ENCODE measurements at places on chromosomes 11 and 22. TPM values are rescaled to one million over a fixed set of nuclear protein-coding genes. Genes with fewer than 3 reads are reported as not detected.
A peak's percentile ranks its signal among the peaks of the same experiment; 100 is the strongest.

DNA sequence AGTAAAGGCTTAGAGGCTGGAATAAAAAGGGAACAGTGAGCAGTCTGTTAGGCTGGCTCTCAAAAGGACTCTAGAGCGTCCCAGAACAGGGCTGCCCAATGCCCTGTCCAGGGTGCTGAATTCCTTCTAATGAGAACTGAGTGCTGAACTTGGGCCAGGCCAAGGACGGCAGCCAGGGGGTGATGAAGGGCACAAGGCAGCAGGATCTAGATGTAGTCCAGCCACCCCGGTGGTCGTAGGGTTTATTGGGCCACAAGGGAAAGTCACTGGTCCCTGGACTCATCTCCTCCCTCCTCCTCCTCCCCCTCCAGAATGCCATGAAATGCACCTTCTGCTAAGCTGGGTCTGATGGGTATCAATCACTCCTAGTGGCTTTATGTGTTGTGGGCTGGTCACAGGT lies 19.2 kb downstream of the NPTXR start:
- H3K27ac ChIP-seq: no peak overlapping the region
- H3K27me3 ChIP-seq: no peaks in the 10 kb centered on the region
- no peaks in the 10 kb centered on the region for H3K4me1 ChIP-seq
- no peak for DNase-seq
- H3K4me3 ChIP-seq: no peak overlapping the region

GRCh38 chr11:68380786-68381622 lies 68.6 kb downstream of the LRP5 start:
- peaks cover 2% of the 10 kb centered on the region for H3K4me1 ChIP-seq
- H3K27ac ChIP-seq: peak overlapping the region; percentile 2
- no peaks in the 10 kb centered on the region for H3K27me3 ChIP-seq
- no peaks in the 10 kb centered on the region for H3K36me3 ChIP-seq

DNA sequence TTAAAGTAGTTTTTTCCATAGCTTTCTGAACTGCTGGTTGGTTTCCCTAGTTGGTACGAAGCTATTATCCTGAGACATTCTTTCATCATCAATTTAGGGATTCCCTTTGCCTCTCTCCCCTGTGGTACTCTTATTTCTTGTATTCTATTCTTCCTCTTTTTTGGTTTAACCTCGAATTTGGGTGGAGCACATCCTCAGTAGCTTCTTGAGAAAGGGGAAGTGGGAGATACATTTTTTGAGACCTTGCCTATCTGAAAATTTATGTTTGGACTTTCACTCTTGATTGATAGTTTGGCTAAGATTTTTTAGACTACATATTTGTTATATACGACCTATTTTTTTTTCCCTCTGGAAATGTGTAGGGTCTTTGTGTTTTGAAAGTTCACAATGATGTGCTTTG lies 121.7 kb upstream of the ZBED5 start:
- H3K4me3 ChIP-seq: no peak overlapping the region
- H3K4me1 ChIP-seq: no peaks in the 10 kb centered on the region
- no peak overlapping the region for H3K27ac ChIP-seq
- no peak for DNase-seq
- H3K27me3 ChIP-seq: no peaks in the 10 kb centered on the region
- no peaks in the 10 kb centered on the region for H3K36me3 ChIP-seq

GRCh38 chr22:27755521-27756211 lies 45.9 kb downstream of the MN1 start:
- H3K27me3 ChIP-seq: no peaks in the 10 kb centered on the region
- H3K36me3 ChIP-seq: no peaks in the 10 kb centered on the region
- peaks cover 5% of the 10 kb centered on the region for H3K4me1 ChIP-seq
- H3K27ac ChIP-seq: no peak overlapping the region
- no peak overlapping the region for H3K4me3 ChIP-seq
- DNase-seq: peak; percentile 70

- DNase-seq: peak; percentile 80
- peaks cover 6% of the 10 kb centered on the region for H3K4me1 ChIP-seq
- H3K4me3 ChIP-seq: peak overlapping the region; percentile 52
- H3K36me3 ChIP-seq: no peaks in the 10 kb centered on the region
Measured at GRCh38 chr22:36775586-36775963, 344 bp downstream of the IFT27 start.

DNA sequence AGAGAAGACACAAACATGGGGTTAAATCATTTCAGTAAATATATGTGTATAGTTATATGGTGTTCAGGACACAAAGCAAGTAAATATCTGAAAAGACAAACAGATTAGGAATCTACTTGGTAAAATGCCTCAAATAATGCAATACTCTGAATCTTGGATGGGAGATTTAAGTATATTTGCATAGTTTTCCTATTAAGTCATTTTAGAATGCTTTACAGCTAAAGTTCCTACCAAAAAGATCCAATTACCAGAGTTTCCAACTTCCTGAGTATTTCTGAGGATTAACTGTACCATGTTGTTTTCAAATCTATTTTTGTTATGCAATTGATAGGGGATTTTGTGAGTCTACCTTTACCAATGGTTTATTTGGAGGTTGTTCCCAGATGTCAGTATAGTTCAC lies 424.4 kb upstream of the CCDC179 start:
- H3K4me1 ChIP-seq: no peaks in the 10 kb centered on the region
- no peaks in the 10 kb centered on the region for H3K36me3 ChIP-seq
- no peak overlapping the region for H3K4me3 ChIP-seq
- DNase-seq: no peak
- no peak overlapping the region for H3K27ac ChIP-seq

DNA sequence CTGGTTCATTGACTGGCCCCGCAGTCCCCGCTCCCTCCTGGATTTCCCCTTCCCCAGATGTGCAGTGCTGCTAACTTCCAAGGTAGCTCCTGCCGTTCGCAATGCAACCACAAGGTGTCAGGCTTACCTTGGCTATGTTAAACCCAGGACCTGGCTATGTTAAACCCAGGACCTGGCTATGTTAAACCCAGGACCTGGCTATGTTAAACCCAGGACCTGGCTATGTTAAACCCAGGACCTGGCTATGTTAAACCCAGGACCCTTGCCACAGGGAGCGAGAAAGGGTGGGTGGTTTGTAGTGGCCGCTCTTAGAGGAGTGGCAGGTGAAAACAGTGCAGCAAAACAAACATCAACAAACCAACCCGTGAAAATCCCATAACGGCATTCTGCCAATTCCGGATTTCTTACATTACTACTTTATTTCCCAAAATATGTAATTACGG lies 2.9 kb upstream of the ADAMTS8 start:
- peak; percentile 78 for DNase-seq
- no peak overlapping the region for H3K4me3 ChIP-seq
- no peak overlapping the region for H3K27ac ChIP-seq
- H3K36me3 ChIP-seq: no peaks in the 10 kb centered on the region
- no peaks in the 10 kb centered on the region for H3K27me3 ChIP-seq

DNA sequence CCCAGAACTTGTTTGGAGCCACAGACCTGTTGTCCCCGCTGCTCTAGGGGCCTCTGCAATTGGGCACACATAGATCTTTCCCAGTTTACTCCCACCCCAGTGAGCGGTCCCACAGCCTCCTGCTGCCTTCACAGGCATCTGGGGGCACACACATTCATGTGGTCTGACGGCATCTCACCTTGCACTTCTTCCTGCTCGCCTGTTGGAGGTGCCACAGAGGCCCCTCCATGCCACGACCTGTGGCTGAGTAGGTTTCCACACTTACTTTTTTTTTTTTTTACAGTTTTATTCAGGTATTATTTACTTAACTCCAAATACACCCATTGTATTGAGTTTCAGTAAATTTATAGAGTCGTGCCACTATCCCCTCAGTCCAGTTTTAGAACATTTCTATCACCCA lies 68.9 kb upstream of the SEPTIN5 start:
- H3K36me3 ChIP-seq: no peaks in the 10 kb centered on the region
- no peak overlapping the region for H3K4me3 ChIP-seq
- no peak overlapping the region for H3K27ac ChIP-seq
- H3K27me3 ChIP-seq: no peaks in the 10 kb centered on the region

DNA sequence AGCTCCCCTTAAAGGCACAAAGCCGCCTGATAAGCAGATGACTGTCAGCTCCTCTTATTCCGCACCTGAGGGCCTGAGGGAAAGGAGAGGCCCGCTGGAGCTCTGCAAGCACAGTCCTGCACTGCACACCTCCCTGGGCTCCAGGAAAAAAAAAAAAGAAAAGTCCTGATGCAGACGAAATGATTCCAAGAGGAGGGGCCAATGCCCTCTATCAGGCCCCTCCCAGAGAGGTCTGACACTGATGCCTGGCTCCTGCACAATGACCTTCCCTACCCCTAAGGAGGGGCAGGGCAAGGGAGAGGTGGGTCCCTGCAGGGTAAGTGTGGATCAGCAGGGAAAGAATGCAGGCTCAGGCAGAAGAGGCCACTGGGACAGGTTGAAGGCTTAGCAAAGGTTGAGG lies 572.7 kb downstream of the SOX6 start:
- DNase-seq: no peak
- no peak overlapping the region for H3K27ac ChIP-seq
- H3K36me3 ChIP-seq: no peaks in the 10 kb centered on the region

GRCh38 chr11:61104963-61105362 lies 2.7 kb downstream of the CD5 start:
- DNase-seq: peak; percentile 57
- H3K36me3 ChIP-seq: no peaks in the 10 kb centered on the region
- H3K27ac ChIP-seq: no peak overlapping the region
- no peak overlapping the region for H3K4me3 ChIP-seq

DNA sequence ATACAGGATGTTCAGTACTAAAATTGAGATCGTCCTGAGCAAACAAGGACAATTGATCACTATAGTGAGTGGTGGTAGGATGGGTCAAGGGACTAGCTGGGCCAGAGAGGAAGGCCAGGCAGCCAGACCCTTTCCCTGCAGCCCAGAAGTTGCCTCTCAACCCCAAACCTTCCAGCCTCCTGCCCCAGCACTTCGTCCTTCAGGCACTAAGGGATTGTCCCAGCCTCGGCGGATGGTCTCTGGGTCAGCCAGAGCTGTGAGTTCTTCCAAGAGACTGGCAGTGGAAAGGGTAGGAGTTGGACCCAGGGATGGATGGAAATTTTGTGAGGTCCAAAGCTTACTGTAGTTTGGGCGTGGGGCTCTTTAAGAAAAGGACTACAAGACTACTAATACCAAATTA lies 3.6 kb upstream of the LMO1 start:
- H3K36me3 ChIP-seq: no peaks in the 10 kb centered on the region
- H3K4me1 ChIP-seq: no peaks in the 10 kb centered on the region
- H3K27ac ChIP-seq: no peak overlapping the region
- H3K4me3 ChIP-seq: no peak overlapping the region
- peak; percentile 25 for DNase-seq
- H3K27me3 ChIP-seq: no peaks in the 10 kb centered on the region

GRCh38 chr22:39610246-39610645 lies 39.7 kb downstream of the CACNA1I start:
- no peak for DNase-seq
- no peaks in the 10 kb centered on the region for H3K36me3 ChIP-seq
- no peak overlapping the region for H3K4me3 ChIP-seq

- no peak overlapping the region for H3K4me3 ChIP-seq
- H3K4me1 ChIP-seq: no peaks in the 10 kb centered on the region
- H3K27me3 ChIP-seq: no peaks in the 10 kb centered on the region
- H3K27ac ChIP-seq: no peak overlapping the region
- DNase-seq: peak; percentile 76
- no peaks in the 10 kb centered on the region for H3K36me3 ChIP-seq
Measured at GRCh38 chr11:124402326-124402922, 3.6 kb upstream of the OR8B3 start.

PRDM11 gene
- total RNA-seq: 23.6 TPM

FHIP1B gene
- 38.7 TPM for total RNA-seq

GGTLC3 gene
- not detected for total RNA-seq

CLMP gene
- 70.9 TPM for total RNA-seq

MMP7 gene
- total RNA-seq: 0.42 TPM

PRODH gene
- total RNA-seq: 1.0 TPM

MUC15 gene
- total RNA-seq: not detected

Measured in aorta (tissue), 5 donors.